ENCODE measurements at places on chromosomes 5 and 9.

GRCh38 chr9:93533863-93534262 lies 42.5 kb upstream of the PHF2 start:
- DNase-seq: no peak

GRCh38 chr5:128665747-128666355 lies 127.8 kb upstream of the FBN2 start:
- no peak for DNase-seq

DNA sequence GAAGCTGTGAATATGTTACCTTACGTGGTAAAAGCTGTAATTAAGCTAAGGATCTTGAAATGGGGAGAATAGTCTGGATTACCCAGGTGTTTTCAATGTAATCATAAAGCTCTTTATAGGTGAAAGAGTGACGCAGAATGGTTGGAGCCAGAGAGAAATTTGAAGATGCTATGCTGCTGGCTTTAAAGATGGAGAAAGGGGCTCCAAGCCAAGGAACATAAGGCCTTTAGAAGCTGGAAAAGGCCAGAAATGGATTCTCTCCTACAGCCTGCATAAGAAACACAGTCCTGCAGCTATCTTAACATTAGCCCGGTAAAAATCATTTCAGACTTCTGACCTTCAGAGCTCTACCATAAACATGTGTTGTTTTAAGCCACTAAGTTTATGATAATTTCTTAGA lies 243.3 kb upstream of the VLDLR start:
- no peak for DNase-seq

GRCh38 chr9:88258601-88259000 lies 120.3 kb upstream of the SPATA31C2 start:
- no peak for DNase-seq

- DNase-seq: no peak
These were observed 93.1 kb downstream of the PJA2 start for GRCh38 chr5:109316634-109317033.

DNA sequence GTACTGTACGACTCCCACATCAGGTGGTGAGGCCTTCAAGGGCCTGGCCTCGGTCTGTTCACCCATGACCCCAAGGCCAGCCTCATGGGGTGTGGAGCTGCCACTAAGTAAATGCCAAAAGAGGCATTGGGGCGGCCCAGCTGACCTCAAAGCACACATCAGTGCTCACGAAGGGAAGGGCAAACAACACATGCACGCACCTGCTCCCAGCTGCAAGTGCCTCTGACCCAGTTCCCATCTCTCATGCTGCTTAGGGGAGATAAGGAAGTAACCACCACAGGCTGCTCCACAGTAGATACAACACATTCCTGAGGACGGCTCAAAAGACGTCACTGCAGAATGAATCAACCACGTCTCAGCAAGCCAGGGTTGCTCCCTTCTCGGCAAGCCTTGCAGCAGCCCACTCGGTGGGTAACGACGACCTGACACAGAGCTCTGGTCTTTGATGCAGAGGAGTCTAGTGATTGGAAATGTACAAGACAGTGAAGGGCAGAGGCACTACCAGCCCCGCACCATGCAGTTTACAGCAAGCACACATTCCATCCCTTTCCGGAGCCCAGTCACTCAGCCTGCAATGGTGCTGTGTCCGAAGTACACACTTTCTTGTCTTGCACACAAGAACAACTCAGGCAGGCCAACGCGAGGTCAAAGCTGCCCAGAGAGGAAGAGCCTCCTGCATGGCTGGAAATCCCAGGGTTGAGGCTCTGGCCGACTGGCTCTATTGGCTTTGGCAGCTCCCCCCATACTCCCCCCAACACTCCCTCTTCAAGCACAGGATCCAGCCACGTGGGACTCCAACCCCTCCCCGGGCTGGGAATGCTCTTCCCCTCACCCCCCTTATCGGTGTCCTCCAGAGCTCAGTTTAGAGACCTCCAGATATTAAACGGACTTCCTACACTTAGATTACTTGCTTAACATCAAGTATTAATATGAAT lies 31.8 kb downstream of the FABP6 start:
- no peak for DNase-seq

GRCh38 chr5:2453781-2454180 lies 297.7 kb downstream of the IRX2 start:
- DNase-seq: no peak

- DNase-seq: peak; percentile 67
These were observed 2.9 kb downstream of the NR4A3 start for GRCh38 chr9:99824378-99825171.

DNA sequence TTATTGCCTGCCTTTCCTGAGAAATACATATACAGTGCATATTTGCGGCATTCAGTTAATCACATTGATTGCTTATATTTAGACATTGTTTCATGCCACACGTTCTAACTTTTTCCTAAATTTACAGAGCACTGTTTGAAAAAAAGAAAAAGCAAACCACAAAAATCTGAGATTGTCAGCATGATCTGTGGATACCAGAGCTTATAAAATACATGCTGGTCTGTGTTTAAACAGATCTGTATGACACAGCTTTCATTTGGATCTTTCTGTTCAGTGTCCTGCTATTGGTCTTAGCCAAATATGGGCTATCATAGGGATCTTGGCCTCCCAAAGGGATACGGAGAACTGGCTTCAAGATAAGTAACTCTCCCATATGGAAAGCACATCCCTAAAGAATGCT lies 20.2 kb downstream of the ALDH1A1 start:
- DNase-seq: no peak

DNA sequence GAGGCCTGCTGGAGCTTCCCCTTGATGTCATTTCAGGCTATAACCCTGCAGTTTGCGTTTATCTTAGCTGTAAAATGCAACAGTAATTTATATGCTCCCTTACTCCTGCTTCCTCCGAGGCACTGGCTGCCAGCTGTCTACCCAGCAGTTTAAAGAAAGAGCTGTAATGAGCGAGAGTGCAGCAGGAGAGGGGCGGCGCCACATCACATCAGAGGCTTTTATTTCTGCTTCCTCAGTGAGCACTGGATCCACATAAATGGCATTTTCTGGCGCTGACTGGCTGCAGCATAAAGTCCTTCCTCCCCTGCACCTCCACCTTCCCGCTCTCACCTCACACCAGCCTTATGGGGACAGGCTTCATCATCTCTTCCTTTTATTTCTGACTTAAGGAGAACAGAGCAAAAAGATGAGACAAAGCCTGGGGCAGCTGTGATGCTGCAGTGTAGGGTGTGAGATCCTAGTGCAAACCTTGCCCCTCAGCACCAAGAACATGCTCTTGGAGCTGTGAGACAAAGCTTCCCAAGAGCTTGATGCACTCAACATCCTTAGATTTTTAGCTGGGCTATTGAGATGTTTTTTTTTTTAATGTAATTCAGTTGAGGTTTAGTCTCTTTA lies 829.6 kb upstream of the ZNF608 start:
- no peak for DNase-seq

DNA sequence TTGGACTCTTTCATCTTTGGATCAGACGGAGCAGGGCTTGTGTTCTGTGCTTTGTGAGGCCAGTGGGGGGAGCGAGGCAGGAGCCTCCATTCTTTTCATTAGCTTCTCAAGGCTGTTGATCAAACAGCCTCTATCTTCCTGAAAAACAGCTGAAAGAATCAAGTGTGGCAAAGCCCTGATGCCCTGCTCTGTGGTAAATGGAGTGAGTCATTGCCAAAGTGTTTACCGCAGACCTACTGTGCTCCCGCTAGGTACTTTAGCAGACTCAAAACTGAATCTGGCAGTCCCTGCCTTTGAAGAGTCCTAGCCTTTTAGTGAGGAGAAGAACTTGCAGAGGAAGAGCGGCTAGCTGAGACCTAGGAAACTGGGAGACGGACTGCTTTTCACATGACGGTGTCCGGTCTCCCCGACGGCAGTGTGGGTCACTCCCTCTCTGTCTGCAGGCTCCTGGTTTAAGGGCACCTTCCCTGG lies 3.3 kb downstream of the ANKRD33B start:
- no peak for DNase-seq

- no peak for DNase-seq
These were observed 182.2 kb upstream of the ANKRD55 start for GRCh38 chr5:56415356-56415765.

- DNase-seq: no peak
These were observed 9.4 kb upstream of the PRSS3 start for GRCh38 chr9:33785914-33786313.

- no peak for DNase-seq
These were observed 99.0 kb upstream of the SSBP2 start for GRCh38 chr5:81849770-81850367.

DNA sequence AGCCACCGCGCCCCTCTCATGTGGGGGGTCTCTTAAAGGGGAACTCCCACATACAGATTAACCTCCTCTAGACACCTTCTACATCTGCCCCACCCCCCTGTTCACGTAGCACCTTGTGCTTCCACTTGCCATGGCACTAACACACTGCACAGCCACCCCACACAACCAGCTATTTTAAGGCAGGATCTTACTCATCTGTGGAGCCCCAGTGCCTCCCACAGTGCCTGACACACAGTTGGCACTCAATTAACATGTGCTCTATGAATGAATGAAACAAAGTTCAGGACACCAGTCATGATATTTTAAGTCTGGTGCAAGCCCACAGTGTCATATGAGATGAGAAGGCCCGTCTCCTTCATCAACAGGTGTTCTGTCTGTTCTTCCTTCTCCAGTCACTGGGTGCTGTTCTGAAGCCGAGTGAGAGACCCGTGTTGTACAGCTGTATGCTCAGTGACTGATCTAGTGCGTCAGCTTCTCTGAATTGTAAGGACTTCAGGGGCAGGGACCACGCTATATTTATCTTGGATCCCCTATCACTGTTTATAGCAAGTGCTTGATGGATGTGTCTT lies 149.1 kb downstream of the TLE1 start:
- DNase-seq: no peak

GRCh38 chr5:39080597-39081204 lies 6.5 kb upstream of the RICTOR start:
- DNase-seq: no peak

DNA sequence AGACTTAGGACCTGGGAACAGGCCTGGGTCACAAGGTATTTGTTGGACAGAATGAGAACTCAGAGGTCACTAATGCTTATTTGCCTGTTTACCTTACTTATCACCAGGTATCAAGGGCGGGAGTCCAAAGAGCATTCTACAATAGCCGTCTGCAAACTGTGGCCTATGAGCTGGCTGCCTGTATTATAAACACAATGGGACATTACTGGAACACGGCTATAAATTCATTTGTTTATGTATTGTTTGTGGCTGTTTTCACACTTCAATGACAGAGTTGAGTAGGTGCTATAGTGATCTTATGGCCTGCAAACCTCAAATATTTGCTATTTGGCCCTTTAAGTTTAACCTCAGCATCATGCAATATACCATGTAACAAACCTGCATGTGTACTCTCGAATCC lies 76.6 kb upstream of the ASTN2 start:
- DNase-seq: no peak

DNA sequence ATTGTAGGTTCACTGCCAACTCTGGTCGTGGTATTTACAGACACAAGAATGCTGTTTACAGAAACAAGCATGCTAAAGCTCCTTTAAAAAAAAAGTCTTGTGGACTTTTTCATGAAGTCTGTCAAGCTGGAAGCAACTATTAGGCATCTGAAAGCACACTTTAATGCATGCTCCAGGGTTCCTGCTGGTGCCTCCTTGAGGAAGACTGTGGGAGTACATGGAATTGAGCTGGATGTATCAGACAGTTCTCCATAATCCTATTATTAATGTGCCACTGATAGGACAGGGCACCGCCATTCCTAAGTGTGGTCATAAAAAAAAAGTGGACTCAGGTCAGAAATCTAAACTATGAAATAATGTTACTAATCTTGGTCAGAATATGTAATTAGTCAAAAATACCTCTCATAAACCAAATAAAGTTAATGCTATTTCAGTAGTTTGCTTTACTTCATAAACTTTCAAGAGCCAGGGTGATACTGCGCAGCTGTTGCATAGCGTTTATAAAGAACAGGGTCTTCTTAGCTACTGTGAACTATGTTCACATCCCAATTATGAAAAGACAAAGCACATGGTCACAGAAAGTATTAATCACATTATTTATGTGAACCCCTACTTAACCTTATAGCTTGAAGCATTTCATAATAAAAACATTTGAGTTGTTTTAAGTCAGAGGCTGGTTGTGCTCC lies 390.8 kb upstream of the PTGER4 start:
- DNase-seq: no peak

- DNase-seq: no peak
These were observed 254 bp downstream of the STRBP start for GRCh38 chr9:123268199-123268464.

GRCh38 chr9:95429948-95430620 lies 86.7 kb downstream of the PTCH1 start:
- no peak for DNase-seq

GRCh38 chr5:149990518-149991376 lies 9.7 kb downstream of the TIGD6 start:
- peak; percentile 71 for DNase-seq

GRCh38 chr5:102764381-102765004 lies 9.4 kb downstream of the PAM start:
- DNase-seq: no peak

All from activated CD4-positive, alpha-beta T cell treated with anti-CD3 and anti-CD28 coated beads for 4 hours (primary cell).